ENCODE measurements at places on chromosomes 13 and 19.

DNA sequence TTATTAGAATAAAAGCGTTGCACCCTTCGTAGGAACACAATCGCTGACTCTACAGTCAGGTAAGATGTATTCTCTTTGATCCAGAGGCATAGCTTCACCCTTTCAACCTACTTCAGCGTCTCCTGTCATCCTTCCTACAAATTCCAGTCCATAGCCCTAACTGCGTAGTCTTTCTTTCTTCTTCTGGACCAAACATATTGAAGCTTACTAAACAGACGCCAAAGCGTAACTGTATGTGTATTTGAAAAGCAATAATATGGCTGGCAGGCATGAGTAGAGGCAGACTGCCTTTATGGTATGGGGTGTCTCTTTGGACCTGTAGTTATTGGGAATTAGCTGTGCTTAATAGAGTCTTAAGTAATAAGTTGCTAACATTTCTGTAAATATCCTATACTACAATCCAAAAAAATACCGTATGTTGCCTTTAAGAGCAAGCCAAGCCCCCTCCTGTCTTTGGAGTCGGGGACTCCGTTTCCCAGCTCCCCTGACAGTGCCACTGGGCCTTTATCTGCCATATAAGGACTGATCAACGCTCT, 392 bp upstream of the ZNF548 start:
- DNase-seq: no peak

DNA sequence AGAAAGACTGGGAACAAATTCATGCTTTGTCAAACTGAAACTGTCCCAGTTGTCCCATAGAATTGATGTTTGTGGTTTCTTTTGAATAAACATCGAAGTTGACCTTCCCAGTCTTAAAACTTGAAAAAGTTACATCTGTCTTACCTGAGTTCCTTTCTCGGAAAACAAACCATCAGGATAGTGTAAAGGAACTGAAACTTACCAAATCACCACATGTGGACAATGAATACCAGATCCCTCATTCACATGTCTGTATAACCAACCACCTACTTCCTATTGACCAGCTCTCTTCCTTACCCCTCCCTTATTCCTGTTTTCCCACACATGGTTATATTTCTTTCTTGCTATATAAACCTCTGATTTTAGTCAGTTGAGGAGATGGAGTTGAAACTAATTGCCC, 791.7 kb upstream of the PCDH20 start:
- no peak for DNase-seq

DNA sequence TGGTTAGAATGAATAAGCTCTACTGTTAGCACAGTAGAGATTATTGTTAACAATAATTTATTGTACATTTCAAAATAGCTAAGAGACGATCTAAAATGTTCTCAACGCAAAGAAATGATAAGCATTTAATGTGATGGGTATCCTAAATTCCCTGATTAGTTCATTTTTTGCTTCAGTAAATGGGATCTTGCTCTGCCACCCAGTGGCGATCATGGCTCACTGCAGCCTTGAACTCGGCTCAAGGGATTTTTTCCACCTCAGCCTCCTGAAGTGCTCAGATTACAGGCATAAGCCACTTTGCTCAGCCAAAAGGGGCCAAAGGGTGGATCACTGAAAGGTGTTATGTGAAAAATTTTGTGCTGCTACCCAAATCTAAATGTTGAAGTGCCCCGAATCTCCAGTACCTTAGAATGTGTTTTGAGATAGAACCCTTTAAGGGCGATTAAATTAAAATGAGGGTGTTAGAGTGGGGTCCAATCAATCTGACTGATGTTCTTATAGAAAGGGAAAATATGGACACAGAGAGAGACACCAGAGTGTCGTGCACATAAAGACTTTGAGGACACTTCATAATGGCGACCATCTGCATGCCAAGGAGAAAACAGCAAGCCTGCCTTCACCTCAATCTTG, 31.5 kb upstream of the ZNF766 start:
- peak; percentile 10 for DNase-seq

GRCh38 chr19:2475702-2476450, at the start of gene GADD45B:
Gene GADD45B, plus strand, starts transcription at chr19:2476127. Its CDS starts 232 bp downstream, at chr19:2476359.
- peak; percentile 89 for DNase-seq

DNA sequence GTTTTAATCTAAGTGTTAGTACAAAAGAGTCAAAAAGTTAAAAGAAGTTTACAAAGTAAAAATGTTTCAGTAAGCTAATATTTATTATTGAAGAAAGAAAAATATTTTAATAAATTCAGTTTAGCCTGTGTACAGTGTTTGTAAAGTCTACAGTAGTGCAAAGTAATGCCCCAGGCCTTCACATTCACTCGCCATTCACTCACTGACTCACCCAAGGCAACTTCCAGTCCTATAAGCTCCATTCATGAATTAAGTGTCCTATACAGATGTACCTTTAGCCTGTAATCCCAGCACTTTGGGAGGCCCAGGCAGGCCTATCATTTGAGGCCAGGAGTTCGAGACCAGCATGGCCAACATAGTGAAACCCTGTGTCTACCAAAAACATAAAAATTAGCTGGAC, 24.1 kb upstream of the AKAP11 start:
- no peak for DNase-seq

DNA sequence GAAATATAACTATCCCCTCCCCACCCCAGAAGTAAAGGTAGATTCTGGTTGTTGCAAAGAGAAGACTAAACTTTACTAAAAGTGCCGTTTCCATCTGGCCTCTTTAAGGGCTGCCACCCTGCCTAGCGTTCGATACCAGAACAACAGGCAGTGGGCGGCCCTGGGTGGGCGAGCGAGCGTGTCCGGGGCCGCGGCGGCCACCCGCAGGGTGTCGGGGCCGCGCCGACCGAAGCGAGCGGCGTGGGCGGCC, 2.6 kb downstream of the FGF9 start:
- DNase-seq: no peak

GRCh38 chr19:45508861-45509691, 1.8 kb downstream of the VASP start:
- no peak for DNase-seq

- DNase-seq: no peak
Measured at GRCh38 chr13:99320693-99321481, 13.7 kb upstream of the GPR183 start.

- no peak for DNase-seq
Measured at GRCh38 chr13:80972857-80973478, 632.0 kb upstream of the SPRY2 start.

GRCh38 chr13:42702716-42703115, 78.7 kb upstream of the FAM216B start:
- no peak for DNase-seq

DNA sequence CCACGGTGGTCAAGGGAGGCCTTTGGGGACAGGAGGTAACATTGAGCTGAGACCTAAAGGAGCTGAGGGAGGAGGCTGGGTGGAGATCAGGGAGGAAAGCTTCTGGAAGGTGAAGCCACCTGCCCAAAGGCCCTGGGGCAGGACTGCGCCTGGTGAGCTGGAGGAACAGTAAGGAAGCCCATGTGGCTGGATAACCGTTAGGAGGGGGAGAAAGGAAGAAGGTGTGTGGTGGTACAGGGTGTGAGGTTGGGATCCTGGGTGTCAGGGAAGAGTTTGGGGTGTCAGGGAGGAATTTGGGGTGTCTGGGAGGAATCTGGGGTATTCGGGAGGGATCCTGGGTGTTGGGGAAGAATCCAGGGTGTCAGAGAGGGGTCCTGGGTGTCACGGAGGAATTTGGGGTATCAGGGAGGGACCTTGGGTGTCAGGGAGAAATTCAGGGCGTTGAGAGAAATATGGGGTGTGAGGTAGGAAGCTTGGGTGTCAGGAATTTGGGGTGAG, 695 bp downstream of the TICAM1 start:
- DNase-seq: no peak

Measured in NCI-H2227 treated with DMSO at 0.1 percent for 48 hours (cell line).